ENCODE measurements at places on chromosomes 6 and 20.

- DNase-seq = no peak
Measured at GRCh38 chr6:34324738-34325444, 67.6 kb downstream of the NUDT3 start.

DNA sequence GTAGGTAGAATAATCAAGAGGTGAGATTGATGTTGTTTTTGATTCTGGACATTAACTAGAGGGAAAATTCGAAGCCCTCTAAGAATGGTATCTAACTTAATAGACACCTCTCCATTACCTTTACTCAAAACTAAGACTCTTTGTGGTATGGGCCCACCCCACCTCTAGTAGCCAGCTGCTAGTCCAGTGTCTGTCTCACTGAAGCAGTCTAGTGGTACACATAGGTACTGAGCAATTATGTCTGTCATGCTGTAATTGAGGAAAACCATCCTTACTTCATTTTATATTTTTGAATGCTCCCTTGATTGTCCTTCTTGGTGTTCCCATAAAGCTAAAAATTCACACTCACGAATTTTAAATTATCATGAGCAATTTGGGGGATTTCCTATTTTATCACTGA is 290.7 kb downstream of the ARHGAP18 start:
- DNase-seq = no peak

- no peak for DNase-seq
Measured at GRCh38 chr6:6243846-6244245, 76.6 kb downstream of the F13A1 start.

- no peak for DNase-seq
Measured at GRCh38 chr6:95815389-95816056, 200.3 kb upstream of the FUT9 start.

GRCh38 chr20:39961637-39962244 is 727.3 kb downstream of the MAFB start:
- DNase-seq = no peak

- no peak for DNase-seq
Measured at GRCh38 chr6:1527073-1527457, 82.7 kb upstream of the FOXC1 start.

DNA sequence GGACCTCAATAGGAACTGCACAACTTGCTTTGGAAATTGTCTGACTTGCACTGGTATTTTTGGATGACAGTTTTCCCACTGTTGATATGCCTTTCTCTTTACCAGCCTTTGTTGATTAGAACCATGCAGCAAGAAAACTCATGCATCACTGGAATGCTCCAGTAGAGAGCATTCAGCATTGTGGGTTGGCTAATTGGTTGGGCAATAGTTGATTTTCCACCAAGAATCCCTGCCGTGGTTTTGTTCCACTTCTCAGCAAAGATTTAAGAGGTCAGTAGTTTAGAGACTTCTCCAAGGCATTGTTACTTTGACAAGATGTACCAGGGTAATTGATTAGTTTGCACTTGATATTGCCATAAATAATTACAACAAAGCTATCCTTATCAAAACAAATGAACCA is 260.0 kb downstream of the DHX35 start:
- no peak for DNase-seq

DNA sequence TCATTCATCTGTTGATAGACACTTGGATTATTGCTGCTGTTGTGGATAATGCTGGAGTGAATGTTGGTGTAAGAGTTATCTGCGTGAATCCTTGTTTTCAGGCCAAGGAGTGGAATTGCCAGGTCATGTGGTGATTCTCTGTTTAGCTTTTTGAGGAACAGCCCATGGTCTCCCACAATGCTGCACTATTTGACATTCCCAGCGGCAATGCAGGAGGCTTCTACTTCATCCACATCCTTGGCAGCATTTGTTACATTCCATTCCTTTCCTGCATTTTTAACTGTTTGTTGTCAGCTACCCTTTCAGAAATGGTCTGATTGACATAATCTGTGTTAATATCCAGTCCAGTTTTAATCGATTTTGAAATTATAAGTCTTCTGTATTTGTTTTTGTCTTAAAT is 51.7 kb upstream of the CLDN20 start:
- no peak for DNase-seq

GRCh38 chr20:13526551-13526950 is 112.2 kb downstream of the TASP1 start:
- DNase-seq = no peak

GRCh38 chr6:50333696-50334095 is 284.0 kb upstream of the DEFB112 start:
- DNase-seq = no peak

- no peak for DNase-seq
Measured at GRCh38 chr6:161152907-161153662, 120.8 kb downstream of the AGPAT4 start.
